ENCODE measurements at places on chromosomes 3 and 15. TPM values are rescaled to one million over a fixed set of nuclear protein-coding genes. Genes with fewer than 3 reads are reported as not detected.

DNA sequence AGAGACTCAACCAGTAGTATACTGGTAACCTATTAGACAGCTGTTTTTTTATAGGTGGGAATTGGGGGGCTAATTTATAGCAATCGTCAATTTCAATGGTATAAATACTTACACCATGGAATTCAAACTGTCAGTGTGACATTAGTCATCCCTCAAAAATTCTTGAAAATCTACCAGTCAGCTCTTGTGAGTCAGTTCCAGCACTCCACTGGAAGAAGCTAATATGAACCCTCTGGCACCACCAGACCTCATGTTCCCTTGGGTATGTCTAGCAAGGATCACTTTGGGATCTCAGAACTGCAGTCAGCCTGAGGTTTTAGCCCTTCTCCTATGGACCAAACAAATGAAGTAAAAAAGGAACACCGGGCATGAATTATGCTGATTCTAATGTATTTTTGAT, 11.8 kb upstream of the UACA start:
- no peak for DNase-seq

DNA sequence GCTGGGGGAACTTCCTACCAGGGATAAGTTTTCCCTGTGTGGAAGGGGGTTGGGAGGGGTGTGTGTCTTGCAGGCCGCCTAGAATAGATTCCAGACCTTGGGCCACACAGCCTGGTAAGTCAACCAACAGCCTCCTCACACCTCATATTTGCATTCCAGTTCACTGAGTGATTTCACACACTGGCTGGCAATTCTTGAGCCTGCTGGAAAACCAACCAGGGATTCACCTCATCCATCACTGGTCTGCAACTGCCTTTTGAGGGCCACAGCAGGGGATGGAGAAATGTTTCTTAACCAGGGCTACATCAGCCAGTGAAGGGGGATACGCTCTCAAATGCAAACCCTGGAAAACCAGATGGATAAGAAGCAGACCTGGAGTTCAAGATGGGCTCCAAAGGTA, 2.0 kb downstream of the FSTL1 start:
- DNase-seq: no peak

- no peak for DNase-seq
These were observed 21.4 kb downstream of the ALDH1L1 start for GRCh38 chr3:126158912-126159454.

DNA sequence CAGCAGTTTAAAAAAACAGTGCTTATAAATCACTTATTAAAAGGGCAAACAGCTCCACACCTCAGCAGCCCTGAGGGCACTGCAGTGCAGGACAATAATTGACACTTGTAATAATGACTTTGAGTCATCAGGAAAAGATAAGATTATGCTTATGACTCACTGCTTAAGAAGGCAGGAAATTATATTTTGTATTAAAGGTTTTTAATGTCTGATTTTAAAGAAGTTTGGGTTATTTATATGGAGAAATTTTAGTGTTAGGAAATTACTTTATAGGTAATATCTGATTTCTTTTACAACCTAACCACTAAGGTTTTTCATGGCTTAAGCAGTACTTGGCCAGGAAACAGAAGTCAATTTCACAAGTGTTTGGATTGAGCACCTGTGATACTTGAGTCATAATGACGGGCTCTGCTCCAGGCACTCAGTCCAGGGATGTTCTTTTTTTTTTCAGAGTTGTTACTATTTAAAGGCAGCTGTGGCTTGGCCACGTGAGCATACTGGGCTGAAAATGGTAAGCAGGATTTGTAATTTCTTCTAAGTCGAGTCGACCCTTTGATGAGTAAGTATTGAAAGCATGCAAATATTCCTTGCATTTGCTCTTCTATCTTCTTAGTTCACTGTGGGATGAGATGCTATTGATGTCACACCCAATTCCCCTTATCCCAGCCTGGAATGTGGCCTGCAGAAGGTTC, 21.6 kb upstream of the SLC6A20 start:
- no peak for DNase-seq

DNA sequence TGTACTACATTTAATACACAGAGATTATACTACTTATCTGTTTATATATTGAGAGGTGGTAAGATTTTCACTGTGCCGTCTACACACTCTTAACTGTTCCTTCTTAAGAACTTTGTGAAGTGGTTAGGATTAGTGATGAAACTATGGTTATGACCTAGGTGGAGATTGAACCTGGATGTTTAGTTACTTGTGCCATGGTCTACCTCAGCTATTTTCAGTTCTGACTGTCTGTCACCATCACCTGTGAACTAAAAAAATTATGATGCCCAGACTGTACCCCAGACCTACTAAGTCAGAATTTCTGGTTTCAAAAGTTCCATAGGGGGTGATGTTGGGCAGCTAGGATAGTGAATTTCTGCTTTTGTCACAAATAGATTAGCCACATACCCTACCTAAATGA, 6.4 kb downstream of the RASA2 start:
- DNase-seq: no peak

DNA sequence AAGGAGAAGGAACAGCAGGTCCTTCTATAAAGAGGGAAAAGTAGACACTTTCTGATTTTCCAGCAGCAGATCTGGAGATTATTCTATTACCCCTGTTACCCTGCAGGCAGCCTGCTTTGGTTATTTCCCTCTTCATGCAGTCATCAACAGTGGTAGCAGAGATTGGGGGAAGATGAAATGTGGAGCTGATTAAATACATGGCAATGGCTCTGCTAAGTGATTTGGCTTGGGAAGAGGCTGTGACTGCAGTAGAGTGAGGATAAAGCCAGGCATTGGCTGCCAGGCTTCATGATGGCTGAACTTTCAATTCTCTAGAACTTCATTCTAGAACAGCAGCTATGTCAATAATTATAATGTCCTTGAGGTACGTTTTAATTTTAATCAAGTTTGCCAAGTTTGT, 29.1 kb downstream of the PTX3 start:
- DNase-seq: no peak

- DNase-seq: no peak
These were observed 147.0 kb downstream of the PDE8A start for GRCh38 chr15:85128621-85129020.

DNA sequence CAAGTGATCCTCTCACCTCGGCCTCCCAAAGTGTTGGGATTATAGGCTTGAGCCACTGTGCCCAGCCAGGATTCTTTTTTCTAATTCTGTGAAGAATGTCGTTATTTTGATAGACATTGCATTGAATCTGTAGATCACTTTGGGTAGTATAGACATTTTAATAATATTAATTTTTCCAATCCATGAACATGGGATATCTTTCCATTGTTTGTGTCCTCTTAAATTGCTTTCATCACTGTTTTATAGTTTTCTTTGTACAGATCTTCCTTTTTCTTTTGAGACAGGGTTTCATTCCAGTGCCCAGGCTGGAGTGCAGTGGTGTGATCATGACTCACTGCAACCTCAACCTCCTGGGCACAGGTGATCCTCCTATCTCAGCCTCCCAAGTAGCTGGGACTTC, 11.6 kb upstream of the KCTD6 start:
- no peak for DNase-seq

- DNase-seq: peak; percentile 29
These were observed 52.6 kb downstream of the NMD3 start for GRCh38 chr3:161273589-161274218.

- DNase-seq: no peak
These were observed 22.2 kb downstream of the ZNF445 start for GRCh38 chr3:44455318-44455717.

GRCh38 chr3:26312816-26313215, 309.8 kb upstream of the LRRC3B start:
- no peak for DNase-seq

DNA sequence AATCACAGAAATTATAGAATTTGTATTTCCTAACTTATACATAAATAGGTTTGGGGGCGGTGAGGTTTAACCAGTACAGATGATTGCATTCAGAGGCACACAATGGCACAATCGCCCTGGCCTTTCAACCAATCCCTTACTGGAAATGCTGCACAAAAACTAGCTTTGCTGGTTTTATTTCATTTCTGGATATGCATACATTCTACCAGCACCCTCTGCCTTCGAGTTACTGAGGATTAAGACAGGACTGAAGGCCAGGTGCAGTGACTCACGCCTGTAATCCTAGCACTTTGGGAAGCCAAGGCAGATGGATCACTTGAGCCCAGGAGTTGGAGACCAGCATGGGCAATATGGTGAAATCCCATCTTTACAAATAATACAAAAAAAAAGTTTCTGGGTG, 336.1 kb downstream of the ARRDC4 start:
- no peak for DNase-seq

MESP2 gene
- total RNA-seq: 5.4 TPM

PRSS50 gene
- not detected for total RNA-seq

OXTR gene
- 0.24 TPM for total RNA-seq

SLC7A14 gene
- 0.05 TPM for total RNA-seq

Data from colonic mucosa (tissue), 4 donors.